ENCODE measurements at places on chromosomes 5 and 9.

GRCh38 chr5:13987843-13988464 is 43.5 kb upstream of the DNAH5 start:
- DNase-seq: peak; percentile 62

- no peak for DNase-seq
Measured at GRCh38 chr5:126883564-126884245, 106.8 kb downstream of the LMNB1 start.

DNA sequence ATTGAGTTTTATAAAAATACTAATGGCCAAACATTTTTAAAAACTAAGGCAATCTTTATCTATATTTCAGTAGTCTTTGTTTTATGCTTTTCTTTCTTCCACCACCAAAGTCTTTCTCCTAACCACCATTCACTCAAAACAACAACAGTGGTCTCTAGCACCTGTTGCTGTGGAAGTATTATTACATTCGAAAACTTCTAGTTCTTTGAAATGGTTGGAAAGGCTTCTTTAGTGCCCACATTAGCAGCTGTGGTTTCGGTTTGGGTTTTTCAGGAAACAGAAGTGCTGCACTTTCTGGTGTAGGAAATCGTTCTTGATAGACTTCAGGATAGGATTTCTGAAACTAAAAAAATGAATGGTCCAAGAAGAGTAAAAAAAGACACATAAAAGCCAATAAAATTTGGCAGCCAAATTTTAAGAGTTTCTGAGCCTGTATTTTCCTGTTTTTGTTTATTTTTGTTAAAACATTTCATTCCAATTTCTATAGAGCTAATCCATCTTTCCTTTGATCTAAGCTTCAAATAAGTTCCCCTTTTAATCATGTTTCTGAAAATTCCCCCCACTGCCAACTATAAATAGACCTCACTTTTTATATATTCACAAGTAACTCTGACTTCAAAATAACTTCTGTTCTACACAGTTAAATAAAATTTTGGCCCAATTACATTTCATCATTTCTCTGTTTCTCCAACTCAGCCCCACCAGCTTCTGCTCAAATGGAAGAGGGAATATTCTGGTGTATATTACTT is 102.2 kb downstream of the DEPDC1B start:
- DNase-seq: peak; percentile 62

- no peak for DNase-seq
Measured at GRCh38 chr5:36066001-36066539, 612 bp downstream of the UGT3A2 start.

- DNase-seq: no peak
Measured at GRCh38 chr5:57772512-57772911, 289.9 kb upstream of the ACTBL2 start.

- no peak for DNase-seq
Measured at GRCh38 chr5:169954786-169955185, 25.5 kb downstream of the INSYN2B start.

DNA sequence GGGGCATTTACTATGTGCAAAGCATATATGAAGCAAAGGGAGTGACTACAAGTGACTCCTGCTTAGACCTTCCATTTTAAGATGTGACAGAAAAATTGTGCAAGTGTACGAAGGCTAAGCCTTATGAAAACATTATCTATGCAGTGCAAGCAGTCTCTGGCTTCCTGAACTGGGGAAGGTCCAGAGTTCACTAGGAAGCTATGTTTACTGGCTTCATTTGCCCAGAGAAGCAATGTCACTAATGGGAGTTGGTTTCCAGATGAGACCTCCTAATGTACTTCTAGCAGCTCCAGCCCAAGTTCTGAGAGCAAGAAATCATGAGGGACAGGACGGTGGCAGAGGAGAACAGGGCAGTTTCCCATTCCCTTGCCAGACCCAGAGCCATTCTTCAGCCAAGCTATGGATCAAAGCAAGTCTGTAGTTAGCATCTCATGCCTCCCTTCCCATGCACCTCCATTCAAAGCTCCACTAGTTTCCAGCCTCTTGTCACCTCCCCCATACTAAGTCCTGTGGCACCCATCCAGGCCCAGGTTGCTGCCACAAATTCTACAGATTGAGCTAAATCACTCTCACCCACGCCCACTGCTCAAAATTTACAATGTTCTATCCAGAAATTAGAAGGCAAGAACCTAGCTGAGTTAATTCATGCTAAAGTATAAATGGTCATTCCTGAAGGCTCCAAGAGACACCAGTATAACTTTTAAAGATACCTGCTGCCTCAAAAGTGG is 21.8 kb downstream of the MCTP1 start:
- DNase-seq: no peak

DNA sequence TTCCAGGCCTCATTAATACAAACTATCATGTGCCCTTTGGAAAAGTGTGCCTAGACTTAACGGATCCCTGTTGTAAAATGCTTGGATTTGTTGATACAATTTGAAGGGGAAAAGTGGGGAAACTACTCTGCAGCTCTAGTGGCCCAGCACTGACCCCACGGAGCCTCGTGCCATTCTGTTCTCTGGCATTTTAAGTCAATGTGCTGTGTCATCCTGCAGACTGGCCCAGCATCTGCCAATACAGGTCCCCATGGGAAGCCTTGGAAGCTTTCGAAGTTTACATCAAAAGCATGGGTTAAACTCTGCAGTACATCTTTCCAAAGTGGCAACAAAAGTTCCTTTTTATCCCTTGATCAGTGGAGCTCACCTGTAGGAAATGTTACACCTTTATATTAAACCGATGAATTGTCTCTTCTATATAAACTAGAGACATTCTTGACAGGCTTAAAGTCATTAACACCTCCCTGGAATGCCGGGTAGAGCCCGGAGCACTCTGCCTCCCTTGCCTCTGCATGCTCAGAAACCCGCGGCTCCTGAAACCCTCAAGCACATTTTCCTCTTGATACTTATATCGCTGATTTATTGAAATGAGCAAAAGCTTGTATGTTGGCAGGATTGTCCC is 596.0 kb upstream of the ADAMTS16 start:
- DNase-seq: no peak

DNA sequence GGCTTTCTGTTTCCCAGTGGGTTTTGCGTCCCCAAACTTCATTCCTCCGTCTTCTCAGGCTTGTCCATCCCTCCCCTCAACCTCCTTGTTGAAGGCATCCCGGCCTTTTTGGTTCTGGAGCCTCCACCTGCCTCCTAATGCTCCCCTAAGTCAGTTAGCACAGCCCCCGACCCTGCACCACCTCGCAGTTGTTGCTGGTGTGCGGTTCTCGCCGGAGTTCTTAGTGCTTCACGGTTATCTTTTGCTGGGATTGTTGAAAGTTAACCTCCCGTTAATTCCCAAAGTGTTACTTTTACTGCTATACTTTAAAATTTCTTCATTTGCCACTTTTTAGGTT is 447 bp downstream of the UBLCP1 start:
- DNase-seq: no peak

DNA sequence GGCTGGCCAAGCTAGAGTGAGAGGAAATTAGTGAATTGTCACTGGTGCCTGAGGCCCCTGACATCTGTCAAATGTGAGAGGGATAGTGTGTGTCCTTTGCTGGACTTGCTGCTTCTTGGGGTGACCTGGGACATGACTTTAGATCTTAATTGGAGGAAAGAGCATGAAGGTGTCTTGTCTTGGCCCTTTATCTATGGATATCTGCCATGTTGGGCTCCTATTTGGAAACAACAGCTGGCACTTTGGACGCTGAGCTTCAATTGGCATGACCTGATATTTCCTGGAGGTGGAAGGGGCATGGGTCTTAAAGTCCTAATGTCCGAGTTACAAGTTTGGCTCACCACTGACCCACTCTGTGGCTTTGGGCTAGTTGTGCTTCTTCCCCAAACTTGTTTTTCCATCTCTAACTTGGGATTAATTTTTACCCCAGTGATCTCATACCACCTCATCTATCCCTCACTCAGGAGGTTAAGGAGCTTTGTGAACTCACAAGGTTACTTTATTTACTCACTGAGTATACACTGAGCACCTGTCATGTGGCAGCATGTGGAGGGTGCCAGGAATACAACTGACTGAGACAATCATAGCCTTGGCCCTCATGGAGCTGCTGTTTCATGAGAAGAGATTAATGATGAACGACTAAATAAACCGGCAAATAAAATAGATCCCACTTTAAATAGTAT is 30.1 kb upstream of the CXCL14 start:
- DNase-seq: no peak

DNA sequence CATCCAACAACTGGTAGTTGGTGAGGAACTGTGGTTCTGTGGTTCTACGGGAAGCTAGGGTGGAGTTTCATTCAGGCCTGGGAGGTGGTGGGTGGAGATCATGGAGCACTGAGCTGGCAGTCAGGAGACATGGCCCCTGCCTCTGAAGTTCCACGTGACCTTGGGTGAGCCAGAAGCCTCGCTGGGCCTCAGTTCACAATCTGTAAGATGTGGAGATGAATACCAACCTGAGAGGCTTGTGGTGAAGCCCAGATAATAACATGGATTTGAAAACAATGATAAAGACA is 177.9 kb downstream of the MACROH2A1 start:
- no peak for DNase-seq

- no peak for DNase-seq
Measured at GRCh38 chr5:26674846-26675245, 363.5 kb downstream of the CDH9 start.

DNA sequence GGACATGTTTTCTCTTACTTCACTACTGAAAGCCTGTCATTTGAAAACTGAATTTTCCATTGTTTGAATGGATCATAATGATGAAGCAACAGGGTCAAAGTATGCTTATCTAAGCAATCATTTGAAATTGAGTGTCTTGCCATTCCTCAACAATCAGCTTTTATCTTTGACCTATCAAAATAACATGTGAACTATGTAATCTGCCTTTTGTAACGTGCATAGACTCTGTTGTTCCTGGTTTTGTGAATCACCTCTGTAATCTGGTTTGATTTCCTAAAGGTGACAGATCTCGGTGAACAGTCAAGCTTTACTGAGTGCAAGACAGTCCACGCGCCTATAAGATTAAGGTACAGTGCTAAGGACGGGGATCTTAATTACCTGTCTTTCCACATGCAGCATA is 3.3 kb downstream of the MEF2C start:
- no peak for DNase-seq

GRCh38 chr5:42900734-42901133 is 89.0 kb upstream of the SELENOP start:
- DNase-seq: no peak

GRCh38 chr9:77798140-77798539 is 150.0 kb upstream of the GNA14 start:
- DNase-seq: no peak

GRCh38 chr9:27450752-27451151 is 73.3 kb upstream of the IFNK start:
- no peak for DNase-seq

DNA sequence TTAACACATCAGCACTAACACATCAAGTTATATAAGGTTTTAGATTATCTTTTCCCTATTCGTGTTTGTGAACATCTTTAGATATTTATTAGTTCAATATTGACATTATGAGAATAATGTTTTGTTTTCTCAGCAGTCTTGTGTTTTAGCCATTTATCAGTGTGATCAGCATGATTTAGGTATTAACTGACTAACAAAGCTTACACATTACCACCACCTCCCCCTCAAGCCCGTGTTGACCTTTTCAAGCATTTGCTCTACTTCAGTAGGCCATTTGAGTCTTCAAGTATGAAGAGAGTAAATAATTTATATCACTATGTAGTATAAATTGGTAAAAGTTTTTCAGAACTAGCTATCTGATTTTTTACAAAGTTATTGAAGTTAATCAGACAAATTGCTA is 6.9 kb downstream of the PBX3 start:
- no peak for DNase-seq

- DNase-seq: peak; percentile 23
Measured at GRCh38 chr5:14937254-14937653, 65.7 kb upstream of the ANKH start.

GRCh38 chr9:4147476-4148230 is 152.2 kb downstream of the GLIS3 start:
- no peak for DNase-seq

GRCh38 chr9:95058795-95059386 is 258.6 kb downstream of the FANCC start:
- DNase-seq: no peak

DNA sequence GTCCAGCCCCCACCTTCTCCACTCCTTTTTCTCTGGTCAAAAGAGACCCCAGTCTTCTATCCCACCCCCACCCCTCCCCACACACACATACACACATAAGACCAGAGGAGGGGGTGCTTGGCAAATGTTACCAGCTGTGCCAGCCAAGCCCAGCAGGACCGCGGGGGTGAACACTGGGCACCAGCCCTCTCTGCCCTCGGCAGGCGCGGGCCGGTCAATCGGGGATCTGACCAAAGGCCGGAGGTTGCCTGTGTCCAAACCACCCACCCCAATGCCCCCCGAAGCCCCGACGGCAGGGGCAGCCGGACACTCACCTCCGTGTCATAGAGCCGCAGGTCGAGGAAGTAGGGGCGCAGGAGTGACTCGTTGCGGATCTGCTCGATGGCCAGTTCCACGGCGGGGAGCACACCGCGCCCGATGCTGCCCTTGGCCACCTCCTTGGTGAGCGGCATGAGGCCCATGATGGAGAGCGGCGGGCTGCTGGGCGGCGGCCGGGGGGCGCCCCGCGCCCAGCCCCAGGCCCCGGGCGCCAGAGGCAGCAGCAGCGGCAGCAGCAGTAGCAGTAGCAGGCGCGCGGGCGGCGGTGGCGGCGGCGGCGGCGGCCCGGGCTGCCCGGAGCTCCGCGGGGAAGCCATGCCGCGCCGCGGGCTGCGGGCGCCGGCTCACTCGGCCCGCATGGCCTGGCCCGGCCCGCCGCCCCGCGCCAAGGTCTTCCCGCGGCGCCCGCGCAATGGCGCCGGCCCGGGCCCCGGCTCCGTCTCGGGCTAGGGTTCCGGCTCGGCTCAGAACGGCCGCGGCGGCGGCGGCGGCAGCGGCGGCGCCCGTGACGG is 417 bp downstream of the GABBR2 start:
- no peak for DNase-seq

DNA sequence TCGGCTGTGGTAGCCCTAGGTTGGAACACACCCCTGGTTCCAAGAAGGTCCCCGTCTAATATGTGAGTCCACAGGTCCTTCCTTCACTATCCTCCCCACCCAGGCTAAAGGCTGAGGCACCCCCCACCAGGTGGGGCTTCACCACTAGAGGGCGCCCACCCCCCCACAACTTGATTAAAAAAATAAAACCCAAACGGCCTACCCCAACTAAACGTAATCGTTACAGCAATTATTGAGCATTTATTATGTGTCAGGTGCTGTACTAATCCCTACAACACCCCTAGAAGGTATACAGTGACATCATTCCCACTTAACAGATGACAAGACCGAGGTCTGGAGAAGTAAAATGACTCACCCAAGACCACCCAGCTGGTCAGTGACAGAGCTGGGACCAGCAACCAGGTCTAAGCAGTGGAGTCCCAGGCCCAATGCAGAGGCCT is 65.0 kb downstream of the FGF18 start:
- DNase-seq: peak; percentile 42

- DNase-seq: no peak
Measured at GRCh38 chr9:113005777-113006176, 6.2 kb downstream of the ZNF883 start.

DNA sequence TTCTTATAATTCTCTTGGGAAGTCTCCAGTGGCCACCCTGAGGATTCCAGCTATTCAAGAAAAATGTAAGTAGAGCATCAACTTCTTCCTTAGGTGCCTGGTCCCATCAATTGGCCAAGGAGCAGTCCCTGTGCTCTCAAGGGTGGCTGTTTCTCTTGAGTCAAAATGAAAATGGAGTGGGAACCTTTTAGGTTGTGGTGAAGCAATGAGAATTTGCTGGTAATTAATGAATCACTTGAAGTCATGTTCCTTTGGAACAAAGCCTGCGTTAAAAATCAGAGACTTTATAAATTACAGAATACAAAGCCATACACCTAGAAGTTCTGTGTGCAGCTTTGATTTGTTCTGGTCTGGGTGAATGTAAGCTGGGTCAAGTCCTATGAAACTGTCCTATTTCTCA is 48.9 kb downstream of the IL31RA start:
- DNase-seq: no peak

All from NB4 (cell line).